ENCODE measurements at places on chromosomes 3 and 15.

- peak; percentile 17 for DNase-seq
Measured at GRCh38 chr15:56869573-56869972, 48.9 kb upstream of the TCF12 start.

DNA sequence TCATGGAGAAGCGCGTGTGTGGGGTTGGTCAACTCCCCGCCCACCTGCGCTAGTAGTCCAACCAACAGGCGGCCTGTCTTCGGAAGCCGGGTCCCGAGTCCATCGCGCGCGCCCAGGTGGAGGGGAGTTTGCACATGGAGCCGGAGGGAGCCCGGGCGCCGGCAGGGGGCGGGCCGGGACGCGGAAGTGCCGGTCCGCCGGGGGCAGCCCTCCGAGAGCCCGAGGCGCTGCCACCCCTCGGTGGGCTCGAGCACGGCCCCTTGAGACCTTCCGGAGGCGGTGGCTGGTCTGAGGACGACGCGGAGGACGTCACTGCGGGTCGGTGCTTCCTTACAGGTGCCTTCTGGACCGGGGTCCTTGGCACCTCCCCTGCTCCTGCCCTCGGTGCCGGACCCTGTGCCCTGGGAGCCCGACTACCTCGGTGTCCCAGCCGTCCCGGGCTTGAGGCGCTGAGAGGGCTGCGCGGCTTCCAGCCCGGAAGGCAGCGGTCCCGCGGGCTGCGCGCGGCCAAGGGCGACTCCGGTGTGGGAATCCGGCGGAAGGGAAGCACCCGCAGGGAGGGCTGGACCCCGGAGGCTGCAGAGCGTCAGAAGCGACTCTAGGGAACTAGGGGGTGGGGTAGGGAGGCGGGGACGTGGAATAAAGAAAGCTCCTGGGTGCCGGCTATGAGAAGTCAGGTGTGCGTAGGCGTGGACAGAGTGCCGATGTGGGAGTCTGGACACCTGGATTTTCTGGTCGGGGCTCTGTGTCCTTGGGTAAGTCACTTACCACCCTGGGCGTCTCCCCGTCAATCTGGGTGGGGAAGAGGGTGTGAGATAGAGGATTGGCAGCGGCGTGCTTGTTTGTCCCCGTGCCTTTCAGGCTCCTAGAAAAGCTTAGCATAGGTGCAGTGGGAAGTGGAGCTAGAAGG lies 212.3 kb downstream of the FGF12 start:
- DNase-seq = no peak

GRCh38 chr15:64249883-64250575 lies 87.2 kb upstream of the PPIB start:
- peak; percentile 28 for DNase-seq

DNA sequence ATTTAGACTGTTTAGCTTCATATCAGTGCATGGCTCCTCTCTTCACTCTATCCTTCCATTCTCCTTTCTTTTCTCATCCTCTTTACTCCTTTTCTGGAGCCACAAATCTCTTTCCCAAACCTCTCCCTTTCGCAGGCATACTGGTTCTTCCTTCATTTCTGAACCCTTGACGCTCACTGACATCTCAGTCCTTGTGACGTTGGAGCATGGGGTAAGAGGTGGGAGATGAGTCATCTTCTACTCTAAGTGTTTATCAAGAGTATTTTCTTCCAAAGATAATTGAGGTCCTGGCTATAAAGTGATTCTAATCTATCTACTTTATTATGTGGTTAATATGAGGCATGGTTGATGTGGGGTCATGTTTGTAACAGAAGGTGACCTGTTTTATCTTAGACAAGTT lies 414.2 kb downstream of the AGBL1 start:
- DNase-seq = no peak

- no peak for DNase-seq
Measured at GRCh38 chr3:141802316-141803077, 39.3 kb downstream of the GRK7 start.

DNA sequence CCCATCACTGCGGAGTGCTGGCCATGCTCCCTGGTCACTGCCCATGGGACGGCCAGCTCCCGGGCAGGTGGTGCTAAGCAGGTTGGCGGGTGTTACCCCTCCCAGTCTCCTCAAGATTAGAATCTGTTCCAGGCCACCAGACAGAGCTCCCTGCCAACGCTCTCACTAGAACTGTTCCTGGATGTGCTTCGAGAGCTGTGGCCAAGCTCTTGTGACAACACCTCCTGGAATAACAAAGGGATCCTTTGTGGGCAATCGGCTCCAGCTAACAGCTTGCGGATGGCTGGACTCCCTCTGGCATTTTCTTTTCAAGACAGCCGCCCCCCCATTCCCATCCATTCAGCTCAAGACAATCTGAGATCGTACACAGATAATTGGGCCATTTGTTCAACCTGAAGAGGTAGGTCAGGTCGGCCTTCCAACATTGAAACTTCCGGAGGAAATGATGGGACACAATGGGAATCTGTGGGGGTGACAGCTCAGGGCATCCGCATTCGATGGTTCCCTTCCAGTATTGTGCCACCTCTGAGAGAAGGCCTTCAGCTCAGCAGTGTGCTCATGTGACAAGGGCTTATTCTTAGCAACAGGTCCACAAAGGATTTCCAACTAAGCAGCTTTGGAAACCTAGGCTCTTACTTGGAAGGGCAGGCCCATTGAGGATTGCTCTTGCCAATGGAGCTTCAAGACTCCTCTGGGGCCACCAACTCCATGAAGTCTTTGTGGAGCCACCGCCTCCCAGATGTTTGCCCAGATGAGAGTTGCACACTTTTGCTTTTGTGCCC lies 11.6 kb upstream of the EPHB3 start:
- no peak for DNase-seq

DNA sequence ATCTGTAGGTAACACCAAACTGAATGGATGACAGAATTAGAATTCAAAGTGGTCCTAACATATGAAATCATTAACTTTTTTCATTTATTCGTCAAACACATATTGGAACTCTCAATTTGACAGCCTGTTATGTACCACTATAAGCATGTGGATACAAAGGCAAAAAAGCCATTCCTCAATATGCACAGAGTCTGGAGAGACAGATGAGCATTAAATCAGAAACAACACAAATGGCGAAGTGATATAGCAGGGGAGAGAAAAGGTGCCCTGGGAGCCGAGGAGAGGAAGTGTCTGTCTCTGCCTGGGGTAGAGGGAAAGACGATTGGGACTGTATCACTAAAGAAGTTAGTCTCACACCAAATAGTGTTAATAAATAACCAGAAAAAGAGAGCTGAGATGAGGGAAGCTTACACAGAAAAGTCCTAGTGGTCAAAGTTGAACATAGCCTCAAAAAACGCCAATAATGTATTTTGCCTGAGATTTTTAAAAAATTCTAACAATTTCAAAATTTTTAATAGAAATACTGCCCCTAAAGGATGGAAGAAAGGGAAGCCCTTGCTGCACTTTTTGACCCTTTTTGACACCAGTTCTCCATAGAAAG lies 417.5 kb downstream of the TUSC7 start:
- no peak for DNase-seq

GRCh38 chr3:66076861-66077470 lies 38.2 kb upstream of the MAGI1 start:
- peak; percentile 39 for DNase-seq

DNA sequence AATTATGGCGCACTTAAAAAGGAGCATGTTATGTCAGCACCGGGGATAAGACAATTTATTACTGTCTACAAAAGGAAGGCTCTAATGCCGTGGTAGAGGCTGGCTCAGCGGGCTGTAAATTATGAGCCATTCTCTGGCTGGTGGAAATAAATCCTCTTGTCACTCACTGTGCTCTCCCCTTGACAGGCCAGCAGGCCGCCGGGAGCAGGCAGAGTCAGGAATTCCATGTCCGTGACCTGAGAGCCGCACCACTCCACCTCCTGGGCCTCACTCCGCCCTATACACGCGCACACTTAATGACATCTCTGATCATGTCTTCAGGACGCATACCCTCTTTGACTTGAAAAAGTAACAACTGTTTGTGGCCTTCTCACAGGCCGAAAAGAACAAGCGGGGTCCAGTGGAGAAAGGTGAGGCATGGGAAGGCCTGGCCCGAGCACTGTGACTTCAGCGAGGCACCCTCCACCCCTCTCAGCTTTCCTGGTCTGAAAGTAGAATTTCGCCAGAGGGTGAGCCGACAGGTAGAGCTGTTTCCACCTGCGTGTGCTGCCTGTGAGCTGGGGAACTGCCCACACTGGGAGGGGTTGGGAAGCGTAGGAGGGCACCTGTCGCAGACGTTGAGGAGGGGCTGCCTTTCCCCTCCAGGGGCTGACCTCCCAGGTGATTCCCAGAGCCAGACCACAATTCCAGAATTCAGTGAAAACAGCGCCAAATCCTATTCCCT lies 13.2 kb upstream of the PCSK6 start:
- no peak for DNase-seq

DNA sequence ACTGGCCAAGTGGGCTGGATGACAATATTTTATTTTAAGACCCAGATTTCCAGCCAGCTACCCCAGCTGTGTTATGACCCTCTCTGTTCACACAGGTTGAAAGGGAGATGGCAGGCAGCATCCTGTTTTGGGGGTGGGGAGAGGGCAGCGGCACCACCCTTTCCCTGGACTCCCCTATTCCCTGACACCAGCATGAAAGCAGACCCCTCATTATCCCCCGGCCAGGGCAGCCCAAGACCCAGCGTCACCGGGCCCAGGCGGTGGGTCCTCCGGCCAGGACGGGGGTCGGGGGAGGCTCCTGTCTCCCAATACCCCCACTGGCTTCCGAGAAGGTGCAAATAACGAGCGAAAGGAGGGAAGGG lies 127.6 kb upstream of the MEF2A start:
- no peak for DNase-seq

- no peak for DNase-seq
Measured at GRCh38 chr15:77002954-77003912, 8.3 kb downstream of the PSTPIP1 start.

- peak; percentile 54 for DNase-seq
Measured at GRCh38 chr3:194087280-194087679, 48.7 kb upstream of the HES1 start.

DNA sequence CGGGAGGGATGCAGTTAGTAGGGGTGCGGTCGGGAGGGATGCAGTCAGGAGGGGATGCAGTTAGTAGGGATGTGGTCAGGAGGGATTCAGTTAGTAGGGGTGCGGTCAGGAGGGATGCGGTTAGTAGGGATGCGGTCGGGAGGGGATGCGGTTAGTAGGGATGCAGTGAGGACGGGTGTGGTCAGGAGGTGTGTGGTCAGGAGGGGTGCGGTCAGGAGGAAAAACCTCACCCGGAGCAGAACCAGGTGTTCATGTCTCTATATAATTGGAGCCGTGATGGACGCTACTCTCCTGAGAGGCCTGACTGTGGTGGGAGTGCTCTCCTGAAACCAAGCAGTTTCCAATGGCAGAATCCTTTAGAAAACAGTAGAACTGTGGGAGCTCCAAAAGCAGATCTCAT lies 95.8 kb downstream of the BDH1 start:
- DNase-seq = no peak

DNA sequence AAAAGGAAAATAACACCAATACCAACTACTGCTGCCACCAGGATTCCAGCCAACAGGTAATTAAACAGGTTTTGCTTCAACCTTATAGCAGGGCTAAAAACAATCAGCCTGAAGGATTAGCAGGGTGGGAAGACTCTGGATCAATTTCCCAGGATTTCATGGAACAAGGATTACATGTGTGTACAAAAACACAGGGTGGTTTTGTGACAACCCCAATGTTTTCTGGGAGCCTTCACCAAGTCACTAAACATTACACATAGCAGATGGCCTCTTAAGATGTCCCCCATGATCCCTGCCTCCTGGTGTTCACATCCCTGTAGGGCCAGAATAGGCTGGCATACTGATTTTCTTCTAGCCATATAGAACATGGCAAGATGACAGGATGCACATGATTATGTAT lies 42.8 kb upstream of the ARHGEF3 start:
- no peak for DNase-seq

DNA sequence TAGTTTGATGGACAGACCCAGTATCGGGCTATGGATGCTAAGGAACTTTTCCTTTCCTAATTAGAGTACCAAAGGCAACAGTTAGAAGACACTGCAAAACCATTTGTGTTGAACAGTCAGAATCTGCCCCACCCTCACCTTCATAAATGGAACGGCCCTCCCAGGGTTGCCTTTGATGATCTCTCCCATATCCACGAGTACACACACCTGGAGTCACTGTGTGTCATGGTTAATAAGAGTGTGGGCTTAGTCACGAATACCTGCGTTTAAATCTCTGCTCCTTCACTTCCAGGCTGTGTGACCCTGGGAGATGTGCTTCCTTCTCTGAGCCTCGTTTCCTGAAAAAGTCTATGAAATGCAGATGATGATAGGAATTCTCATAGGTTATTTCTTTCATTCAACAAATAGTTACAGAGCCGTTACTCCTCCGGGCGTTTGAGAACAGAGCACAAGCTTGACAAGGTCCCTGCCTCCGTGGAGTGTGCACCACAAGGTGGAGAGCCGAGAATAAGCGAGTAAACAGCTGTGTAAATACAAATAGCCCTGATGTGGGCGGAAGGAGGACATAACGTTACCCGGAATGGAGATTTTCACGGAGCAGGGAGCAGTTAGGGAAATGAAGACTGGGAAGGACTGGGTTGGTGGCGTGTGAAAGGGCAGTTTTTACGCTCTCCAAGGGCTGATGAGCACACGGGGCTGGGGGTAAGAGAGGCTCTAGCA lies 6.7 kb downstream of the SLC51A start:
- no peak for DNase-seq

DNA sequence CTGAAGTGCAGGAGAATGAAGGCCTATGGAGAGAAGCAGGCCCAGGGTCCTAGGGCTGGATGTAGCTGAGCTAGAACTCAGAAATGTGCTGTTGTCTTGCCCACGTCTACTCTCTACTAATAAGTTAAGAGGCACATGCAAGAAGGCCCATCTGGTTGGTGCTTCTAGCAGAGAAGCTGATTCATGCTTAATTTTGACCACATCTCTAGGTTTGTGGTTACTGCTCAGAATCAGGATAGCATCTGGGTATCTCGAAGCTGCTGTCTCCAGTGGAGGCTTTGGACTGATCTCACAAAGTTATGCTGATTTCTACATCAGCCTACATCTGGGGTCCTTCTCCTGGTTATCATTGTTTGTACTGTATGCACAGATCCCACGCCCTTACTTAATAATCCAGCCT lies 87.3 kb downstream of the CACNA1D start:
- peak; percentile 20 for DNase-seq
